ENCODE measurements at places on chromosomes 1 and 21.
A peak's percentile ranks its signal among the peaks of the same experiment; 100 is the strongest.

DNA sequence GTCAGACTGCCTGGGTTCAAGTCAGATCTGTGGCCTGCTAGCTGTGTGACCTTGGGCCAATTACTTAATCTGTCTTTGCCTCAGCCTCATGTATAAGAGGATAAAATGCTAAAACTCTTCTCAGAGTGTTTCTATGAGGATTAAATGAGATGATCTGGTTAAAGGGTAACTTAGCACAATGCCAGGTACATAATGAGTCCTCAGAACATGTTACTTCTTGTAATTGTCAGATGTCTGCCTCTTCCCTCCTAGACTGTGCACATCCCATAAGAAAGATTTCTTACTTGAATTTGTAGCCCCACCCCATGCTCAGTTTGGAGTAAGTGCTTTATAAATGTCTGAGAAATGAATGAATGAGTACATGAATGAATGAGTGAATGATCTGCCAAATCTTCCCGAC lies 34.6 kb upstream of the HIVEP3 start:
- no peak for DNase-seq

- no peak for DNase-seq
Observed at GRCh38 chr1:96688767-96689166, 32.8 kb upstream of the PTBP2 start.

- no peak for DNase-seq
Observed at GRCh38 chr1:150516616-150517015, 1.1 kb downstream of the FALEC start.

- peak; percentile 35 for DNase-seq
Observed at GRCh38 chr1:211329764-211330201, 3.1 kb downstream of the TRAF5 start.

GRCh38 chr1:42017259-42017658 lies 98.5 kb upstream of the HIVEP3 start:
- no peak for DNase-seq

- no peak for DNase-seq
Observed at GRCh38 chr1:56563568-56563967, 15.8 kb downstream of the PLPP3 start.

DNA sequence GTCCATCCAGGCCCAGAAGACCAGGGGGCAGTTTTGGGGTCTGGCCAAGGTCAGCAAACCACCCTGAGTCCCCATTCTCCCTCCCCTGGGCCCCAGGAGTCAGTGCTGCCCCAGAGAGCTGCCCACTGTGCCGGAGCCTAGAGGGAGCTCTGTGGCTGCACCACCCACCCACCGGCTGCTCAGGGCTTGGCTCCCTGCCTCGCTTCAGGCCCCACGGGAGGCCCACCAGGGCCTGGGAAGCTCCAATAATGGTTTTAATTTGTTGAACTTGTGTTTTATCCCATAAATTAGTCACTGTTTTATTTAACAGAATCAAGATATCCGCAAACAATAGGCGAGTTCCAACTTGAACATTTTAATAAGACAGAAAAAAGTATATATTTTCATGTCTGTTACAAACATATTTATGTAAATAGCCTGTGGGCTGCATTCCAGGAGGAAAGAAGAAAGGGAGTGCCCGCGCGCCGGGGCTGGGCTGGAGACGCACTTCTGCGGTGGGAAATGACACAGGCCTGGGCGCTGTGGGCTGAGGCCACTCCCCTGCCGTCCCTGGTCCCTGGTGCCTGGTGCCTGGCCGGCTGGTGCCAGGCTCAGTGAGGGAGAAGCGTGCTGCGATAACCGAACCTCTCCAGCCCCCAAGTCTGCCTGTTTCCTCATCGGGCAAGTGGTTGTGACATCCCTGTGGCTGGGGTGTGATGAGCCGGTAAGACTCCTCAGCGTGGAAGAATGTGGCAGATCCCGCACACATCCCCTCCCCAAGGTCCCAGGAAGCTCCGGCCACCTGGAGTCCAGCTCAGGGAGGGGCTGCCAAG lies 160.5 kb downstream of the PEX14 start:
- no peak for DNase-seq

DNA sequence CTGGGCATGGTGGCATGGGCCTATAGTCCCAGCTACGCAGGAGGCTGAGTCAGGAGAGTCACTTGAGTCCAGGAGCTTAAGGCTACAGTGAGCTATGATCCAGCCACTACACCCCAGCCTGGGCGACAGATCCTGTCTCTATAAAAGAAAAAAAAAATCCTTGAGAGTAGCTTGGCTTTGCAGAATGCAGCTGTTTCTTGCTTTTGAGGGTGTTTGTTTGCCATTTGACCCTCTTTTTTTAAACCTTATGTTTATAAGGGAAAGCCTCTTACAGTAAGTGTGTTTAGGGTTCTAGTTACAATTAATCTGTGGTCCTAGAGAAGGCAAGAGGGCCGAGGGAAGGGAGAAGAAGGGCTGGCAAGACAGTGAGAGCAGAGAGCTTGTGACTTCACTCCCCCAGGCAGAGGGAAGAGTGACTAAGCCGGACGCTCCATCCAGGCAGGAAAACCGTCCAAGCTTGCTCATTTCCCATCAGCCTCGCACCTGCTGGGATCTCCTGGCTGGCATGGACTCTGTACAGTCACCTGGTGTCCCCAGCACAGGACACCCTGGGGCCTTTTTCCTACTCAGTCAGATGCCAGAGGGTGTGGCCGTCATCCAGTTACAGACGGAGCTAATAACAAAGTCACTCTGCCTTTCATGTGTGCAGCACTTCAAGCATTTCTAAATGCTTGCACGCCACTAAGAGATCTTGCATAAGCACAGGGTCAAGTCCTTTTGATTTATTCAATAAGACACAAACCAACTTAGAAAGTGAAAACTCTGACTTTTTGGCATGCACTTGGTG lies 55.5 kb upstream of the PSEN2 start:
- no peak for DNase-seq

GRCh38 chr1:91775227-91775626 lies 110.7 kb downstream of the TGFBR3 start:
- DNase-seq = no peak

- no peak for DNase-seq
Observed at GRCh38 chr1:204736836-204737235, 51.3 kb upstream of the LRRN2 start.

- no peak for DNase-seq
Observed at GRCh38 chr1:237976331-237976730, 85.6 kb upstream of the ZP4 start.

Data from CD4-positive, alpha-beta T cell treated with Interferon alpha-2 for 1 hour (primary cell).